ENCODE measurements at places on chromosomes 11 and 22.

GRCh38 chr11:12239804-12240371, 129.5 kb downstream of the MICAL2 start:
- DNase-seq, result no peak

DNA sequence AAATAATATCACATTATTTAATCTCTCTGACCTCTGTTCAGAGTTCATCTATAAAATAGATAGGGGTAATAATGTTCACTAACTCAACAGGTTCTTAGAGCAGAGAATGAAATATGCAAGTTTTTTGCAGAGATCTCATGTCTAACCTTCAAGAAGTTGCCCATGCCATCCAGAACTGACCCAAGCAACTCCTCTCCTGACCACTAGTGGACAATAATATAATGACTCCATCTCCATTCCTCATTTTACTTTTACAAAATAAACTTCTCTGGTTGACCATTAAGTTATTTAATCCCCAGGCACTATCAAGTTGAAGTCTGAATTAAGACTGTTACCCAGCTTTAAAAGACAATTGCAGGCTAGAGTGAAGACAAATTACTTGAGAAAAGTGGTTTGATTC, 382.6 kb downstream of the KCNA4 start:
- DNase-seq, result no peak

DNA sequence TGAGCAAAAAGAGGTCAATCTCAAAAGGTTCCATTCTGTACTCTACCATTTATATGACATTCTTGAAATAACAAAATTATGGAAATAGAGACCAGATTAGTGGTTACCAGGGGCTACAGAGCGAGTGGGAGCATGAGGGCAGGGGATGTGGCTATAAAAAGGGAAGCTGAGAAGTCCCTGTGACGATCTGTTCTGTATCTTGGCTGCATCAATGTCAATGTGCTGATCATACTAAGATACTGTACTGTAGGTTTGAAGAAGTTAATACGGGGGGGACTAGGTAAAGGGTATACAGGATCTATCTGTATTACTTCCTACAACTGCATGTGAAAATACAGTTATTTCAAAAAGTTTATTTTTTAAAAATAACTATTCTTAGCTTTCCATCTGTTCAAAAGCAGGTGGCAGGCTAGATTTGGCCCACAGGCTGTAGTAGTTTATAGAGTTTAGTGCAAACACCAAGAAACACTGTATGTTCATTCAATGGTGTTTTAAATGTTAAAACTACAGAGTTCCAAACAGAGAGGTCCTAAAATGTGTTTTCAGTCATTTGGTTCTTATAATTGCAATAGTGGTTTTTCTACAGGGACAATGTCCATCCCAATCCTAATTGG, 78.2 kb downstream of the SMCO4 start:
- DNase-seq, result no peak

DNA sequence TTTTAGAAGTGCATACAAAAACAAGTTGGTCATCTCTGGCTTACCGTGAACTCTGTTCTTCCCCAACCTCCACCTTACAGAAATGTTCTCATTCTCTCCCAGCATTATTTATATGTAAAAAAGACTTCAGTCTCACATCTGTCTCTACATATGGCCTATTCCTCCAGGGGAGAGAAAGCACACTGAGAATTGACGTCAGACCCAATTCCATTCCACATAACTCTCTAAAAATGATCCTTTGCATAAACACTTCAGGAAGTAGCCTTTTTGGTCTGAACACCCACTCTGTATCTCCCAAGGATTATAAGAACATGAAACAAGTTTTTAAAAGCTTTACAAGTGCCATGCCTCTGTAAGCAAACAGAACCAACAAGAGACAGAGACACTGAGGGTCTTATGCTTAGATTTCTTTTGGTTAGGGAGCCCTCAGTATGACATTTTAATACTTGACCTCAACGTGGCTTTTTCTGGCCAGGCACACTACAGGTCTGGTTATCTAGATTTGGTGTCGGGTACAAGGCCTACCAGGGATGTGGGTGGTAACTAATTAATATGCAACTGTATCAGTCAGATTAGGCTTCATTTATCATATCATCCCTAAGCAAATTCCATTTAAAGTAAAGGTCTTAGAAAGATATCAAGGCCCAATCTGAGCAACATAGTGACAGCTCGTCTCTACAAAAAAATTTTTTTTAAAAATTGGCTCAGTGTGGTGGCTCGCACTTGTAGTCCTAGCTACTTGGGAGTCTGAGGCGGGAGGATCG, 48.5 kb upstream of the PPP2R1B start:
- DNase-seq, result no peak

DNA sequence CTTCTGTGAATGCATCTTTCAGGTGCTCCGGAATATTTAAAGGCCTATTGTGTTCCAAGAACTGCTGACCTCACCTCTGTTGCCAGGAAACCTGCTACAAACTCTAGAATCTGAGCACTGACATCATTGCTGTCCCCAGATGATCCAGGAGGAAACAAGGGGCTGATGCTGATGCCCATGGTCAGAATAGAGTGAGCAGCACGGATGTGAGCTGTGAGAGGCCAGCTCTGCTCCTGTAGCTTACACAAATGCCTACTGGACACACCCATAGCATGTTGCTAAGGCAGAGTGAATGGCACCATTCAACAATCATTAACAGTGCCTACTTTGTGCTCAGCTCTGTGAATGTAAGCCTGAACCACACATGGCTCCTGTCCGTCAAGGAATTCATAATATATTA, 276.7 kb upstream of the API5 start:
- DNase-seq, result no peak

DNA sequence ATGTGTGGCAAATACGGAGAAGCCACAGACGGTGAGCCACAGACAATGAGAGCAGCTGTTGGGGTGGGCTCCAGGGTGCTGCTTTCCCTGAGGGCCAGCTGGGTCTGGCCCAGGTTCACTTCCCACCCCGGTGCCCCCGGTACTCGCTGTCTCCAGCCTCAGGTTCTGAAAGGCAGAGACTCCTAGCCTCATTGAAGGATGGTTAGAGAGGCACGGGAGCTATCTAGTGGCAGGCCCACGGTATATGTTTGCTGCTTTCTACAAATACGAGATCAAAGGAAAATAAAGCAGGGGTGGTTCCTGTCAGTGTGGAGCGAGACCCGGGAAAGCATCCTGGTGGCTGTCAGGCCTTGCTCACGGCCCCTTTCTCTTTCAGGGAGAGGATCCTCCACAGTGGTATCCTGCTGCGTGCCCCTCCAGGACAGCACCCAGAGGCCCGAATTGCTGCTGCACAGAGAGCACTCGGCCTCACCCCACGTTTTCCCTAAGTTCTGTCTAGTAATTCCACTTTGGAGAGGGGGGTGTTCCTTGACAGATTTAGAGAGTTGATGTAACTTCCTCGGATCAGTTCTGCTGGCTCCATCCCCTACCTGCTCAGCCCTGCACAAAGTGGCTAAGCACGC, 3.0 kb downstream of the TMEM80 start:
- DNase-seq, result no peak

DNA sequence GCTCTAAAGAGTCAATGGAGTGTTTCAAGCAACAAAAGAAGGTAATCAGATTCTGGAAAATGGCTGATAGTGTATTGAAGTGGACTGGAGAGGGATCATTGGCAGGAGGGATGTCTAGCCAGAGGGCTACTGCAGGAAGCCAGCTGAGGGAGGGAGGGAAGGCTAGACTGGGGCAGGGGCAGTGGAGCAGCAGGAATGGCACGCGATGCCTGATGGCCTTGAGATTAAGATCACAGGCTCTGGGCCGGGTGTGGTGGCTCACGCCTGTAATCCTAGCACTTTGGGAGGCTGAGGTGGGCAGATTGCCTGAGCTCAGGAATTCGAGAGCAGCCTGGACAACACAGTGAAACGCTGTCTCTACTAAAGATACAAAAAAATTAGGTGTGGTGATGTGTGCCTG, 47.5 kb upstream of the PRDM11 start:
- DNase-seq, result no peak

GRCh38 chr22:17570851-17571631, 7.7 kb downstream of the SLC25A18 start:
- DNase-seq, result no peak

GRCh38 chr11:47186076-47186699, at the start of gene PACSIN3:
PACSIN3 (minus strand) TSS chr11:47186434; CDS start chr11:47182727, 3,707 bp downstream.
- no peak for DNase-seq

DNA sequence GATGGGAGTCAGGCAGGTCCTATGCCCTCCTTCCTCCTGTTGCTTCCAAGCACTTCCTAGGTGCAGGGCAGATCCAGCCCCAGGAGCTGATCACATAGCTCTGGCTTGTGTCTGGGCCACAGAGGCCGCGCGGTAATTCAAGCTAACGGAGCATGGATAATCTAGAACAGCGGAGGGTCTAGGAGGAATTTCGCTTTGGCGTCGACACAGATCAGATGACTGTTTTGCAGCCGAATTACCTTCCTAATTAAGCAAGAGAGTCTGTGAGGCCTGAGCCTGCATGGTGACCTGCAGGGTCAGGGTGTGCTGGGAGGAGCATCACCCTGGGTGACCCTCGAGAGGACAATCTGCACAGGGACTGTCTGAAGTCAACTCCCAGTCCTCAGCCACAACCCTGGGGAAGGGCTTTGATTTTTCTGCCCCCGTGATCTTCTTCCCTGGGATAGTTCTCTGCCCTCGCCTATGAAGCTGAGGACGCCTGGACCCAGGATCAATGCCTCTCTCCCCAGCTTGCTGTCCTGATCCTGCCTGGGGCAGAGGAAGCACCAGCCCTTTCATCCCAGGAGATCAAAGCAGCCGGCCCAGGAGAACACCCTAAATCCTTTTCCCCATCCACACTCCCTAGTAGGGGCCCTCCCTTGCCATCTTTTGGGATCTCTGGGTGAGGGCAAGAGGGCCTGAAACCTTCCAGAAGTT, 11.0 kb downstream of the NECTIN1 start:
- no peak for DNase-seq

DNA sequence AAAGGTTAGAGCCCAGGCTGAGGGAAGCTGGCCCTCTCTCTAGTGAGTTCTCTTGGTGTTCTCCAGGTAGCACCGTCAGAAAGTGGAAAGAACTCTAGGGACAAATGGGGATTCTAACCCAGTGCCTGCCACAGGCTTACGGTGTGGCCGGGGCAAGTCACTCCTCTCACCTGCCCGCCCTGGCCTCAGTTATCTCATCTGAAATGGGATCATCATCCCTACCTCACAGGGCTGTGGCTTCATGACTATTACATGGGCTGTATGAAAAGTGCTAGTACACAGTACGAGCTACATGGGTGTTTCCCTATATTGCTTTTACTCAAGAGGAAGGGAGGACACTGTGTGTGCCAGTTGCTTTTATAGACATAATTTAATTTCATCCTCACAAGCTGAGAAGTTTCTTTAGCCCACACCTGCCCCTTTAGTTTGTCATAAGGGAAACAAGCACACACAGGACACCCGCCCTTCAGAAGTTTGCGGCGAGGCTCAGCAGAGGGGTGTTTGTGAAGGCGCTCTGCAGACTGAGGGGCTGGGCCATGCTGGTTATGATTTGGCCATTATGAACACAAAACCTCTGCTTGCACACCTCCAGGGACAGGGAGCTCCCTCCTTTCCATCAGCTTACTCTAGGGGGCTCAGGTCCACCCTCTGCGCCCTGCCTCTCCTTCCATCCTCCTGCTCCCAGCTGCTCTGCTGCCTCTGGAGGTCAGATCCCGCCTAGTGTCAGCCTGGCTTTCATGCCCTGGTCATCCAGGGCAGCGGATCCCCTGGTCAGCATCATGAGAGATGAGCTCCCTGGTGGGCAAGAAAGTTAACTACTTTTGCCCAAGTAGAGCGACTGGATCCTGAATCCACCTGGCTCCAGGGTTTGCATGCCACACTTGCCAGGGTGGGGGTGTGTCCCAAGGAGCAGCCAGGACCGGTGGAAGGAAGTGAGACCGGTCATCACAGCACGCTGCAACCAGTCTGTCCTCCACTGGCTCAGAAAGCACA, 1.2 kb downstream of the KLHL35 start:
- DNase-seq, result no peak

DNA sequence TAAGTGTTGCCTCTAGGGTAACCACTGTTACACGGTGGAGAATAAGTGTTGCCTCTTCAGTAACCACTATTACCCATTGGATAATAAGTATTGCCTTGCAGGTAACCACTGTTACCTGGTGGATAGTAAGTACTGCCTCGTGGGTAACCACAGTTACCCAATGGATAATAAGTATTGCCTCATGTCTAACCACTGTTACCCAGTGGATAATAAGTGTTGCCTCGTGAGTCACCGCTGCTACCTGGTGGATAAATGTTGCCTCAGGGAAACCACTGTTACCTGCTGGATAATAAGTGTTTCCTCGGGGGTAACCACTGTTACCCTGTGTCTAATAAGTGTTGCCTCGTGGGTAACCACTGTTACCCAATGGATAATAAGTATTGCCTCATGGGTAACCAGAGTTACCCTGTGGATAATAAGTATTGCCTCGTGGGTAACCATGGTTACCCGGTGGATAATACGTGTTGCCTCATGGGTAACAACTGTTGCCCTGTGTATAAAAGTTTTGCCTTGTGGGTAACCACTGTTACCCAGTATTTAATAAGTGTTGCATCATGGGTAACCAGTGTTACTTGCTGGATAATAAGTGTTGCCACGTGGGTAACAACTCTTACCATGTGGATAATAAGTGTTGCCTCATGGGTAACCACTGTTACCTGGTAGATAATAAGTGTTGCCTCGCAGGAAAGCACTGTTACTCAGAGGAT, 12.3 kb upstream of the NXPE4 start:
- no peak for DNase-seq

- DNase-seq, result no peak
These were observed 162.3 kb downstream of the TRIM29 start for GRCh38 chr11:119975561-119976152.

Data from stimulated activated CD8-positive, alpha-beta memory T cell treated with anti-CD3 and anti-CD28 coated beads, Interleukin-7, amount 100 ng/mL, for 4 hours (primary cell).